ENCODE measurements at places on chromosomes 12 and 14. TPM values are rescaled to one million over a fixed set of nuclear protein-coding genes. Genes with fewer than 3 reads are reported as not detected.
A peak's percentile ranks its signal among the peaks of the same experiment; 100 is the strongest.

DNA sequence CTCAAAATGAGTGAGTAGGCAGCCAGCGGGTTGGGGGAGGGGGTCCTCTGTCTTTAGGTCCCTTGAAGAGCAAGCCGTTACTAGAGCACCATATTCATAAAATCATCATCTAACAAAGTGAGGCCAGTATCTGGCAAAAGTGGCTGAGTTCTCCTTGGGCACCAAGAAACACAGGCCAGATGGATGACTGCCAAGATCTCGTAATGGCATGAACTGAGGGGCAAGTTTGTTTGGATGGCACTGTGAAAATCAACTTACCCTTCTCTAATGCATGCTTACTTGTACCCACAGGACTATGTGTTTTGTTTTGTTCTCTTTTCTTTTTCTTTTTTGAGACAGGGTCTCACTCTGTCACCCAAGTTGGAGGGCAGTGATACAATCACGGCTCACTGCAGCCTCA, 41.6 kb downstream of the GNPTAB start:
- no peak overlapping the region for H3K4me3 ChIP-seq
- H3K4me1 ChIP-seq = no peaks in the 10 kb centered on the region
- no peak overlapping the region for H3K27ac ChIP-seq
- DNase-seq = no peak
- no peaks in the 10 kb centered on the region for H3K27me3 ChIP-seq

GRCh38 chr12:103960616-103961227, 5.0 kb upstream of the TDG start:
- peaks cover 17% of the 10 kb centered on the region for H3K4me1 ChIP-seq
- DNase-seq = no peak
- no peak overlapping the region for H3K27ac ChIP-seq
- H3K4me3 ChIP-seq = no peak overlapping the region

GRCh38 chr14:32826404-32827082, 112.1 kb upstream of the NPAS3 start:
- peak; percentile 81 for DNase-seq
- H3K27ac ChIP-seq = peak overlapping the region; percentile 86
- peaks cover 5% of the 10 kb centered on the region for H3K4me1 ChIP-seq
- H3K36me3 ChIP-seq = no peaks in the 10 kb centered on the region

Gene LMNTD1
- 1.1 TPM for polyA plus RNA-seq

Data from spinal cord (tissue), 10 donors.